A673 (cell line): ENCODE measurements at places on chromosomes 3 and 15.
A peak's percentile ranks its signal among the peaks of the same experiment; 100 is the strongest.

DNA sequence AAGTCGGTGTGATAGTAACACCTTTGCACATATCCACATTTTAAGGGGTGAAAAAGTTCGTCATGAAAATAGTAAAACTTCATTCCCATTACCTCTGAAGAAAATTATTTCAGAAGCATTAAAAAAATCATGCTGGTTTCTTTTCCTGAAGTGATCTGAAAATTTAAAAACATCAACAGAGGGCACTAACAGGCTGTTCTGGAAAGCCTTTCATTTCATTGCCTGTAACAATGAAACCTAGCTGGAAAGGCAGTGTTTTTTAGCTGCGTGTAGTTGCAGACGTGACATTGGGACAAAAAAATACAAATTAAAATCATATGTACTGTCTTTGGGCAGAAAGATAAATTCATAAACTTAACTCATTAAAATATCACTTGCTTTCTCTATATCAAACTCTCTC, 993.8 kb downstream of the GBE1 start:
- no peak for DNase-seq
- H3K4me1 ChIP-seq, result no peaks in the 10 kb centered on the region
- no peaks in the 10 kb centered on the region for H3K36me3 ChIP-seq
- no peaks in the 10 kb centered on the region for H3K27me3 ChIP-seq

- peak overlapping the region; percentile 59 for H3K27ac ChIP-seq
- no peaks in the 10 kb centered on the region for H3K27me3 ChIP-seq
- DNase-seq, result peak; percentile 47
- no peaks in the 10 kb centered on the region for H3K36me3 ChIP-seq
Measured at GRCh38 chr3:49469037-49469935, 781 bp upstream of the DAG1 start.

- no peaks in the 10 kb centered on the region for H3K27me3 ChIP-seq
- peaks cover 93% of the 10 kb centered on the region for H3K36me3 ChIP-seq
- no peak overlapping the region for H3K4me3 ChIP-seq
- no peaks in the 10 kb centered on the region for H3K4me1 ChIP-seq
- no peak overlapping the region for H3K27ac ChIP-seq
Measured at GRCh38 chr3:127612966-127613365, 14.8 kb downstream of the MCM2 start.

GRCh38 chr3:104564045-104564643, 802.6 kb upstream of the ALCAM start:
- no peaks in the 10 kb centered on the region for H3K36me3 ChIP-seq
- no peak overlapping the region for H3K27ac ChIP-seq
- H3K4me1 ChIP-seq, result no peaks in the 10 kb centered on the region
- H3K4me3 ChIP-seq, result no peak overlapping the region
- DNase-seq, result peak; percentile 77

DNA sequence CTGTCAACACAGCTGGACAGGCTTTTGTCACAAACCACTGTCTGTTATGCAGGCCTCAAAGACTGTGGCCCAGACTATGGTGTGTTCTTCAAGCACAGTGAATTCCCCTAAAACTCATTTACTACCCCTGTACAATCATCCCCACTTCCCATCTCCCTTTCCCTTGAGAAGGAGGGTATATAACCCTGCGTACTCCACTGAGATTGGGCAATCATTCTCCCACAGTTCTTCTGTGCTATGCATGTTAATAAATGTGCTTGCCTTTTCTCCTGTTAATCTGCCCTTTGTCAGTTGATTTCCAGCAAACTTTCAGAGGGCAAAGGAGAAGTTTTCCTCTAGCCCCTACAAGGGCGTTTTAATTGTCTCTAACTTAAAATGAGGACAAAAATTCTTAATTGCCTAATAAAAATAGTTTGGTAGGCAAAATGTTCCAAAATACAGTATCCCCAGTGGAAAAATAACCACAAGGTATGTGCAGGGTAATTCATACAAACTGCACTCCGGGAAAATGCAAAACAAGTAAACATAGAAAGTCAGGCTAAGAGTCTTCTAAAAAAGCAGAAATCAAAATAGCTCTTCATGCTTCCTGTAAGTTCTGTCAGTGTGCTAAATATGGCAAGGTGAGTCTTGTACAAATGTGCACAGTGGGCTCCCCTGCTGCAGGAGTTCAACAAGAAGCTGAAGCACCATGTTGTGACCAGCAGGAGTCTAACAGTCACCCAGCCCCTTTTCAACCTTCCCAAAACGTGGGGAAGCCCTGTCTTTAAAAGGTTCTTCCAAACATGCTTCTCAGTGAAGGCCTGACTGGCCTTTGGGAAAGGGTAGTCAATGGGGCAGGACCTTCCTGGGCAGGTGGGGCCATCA, 10.2 kb downstream of the ATP10A start:
- H3K36me3 ChIP-seq, result no peaks in the 10 kb centered on the region
- no peak for DNase-seq
- no peak overlapping the region for H3K27ac ChIP-seq
- H3K4me3 ChIP-seq, result no peak overlapping the region
- H3K27me3 ChIP-seq, result no peaks in the 10 kb centered on the region

DNA sequence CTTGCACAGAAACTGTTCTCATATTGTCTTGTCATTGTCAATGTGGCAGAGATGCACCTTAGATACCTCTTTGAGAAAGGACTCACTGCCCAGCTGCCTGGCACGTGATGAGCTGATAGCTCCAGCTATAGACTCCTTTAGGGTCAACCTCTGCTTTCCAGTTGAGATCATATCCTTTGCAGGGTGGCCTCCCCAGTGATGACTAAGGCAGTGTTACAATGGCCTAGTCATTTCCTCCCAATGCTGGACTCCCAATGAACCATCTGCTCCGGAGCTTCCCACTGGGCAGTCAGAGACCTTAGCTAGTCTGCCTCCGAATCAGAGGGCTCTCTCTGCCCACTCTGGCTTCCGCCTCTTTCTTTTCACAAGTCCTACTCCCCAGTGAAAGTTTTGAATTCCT, 79.5 kb downstream of the CHRD start:
- H3K4me1 ChIP-seq, result no peaks in the 10 kb centered on the region
- H3K27me3 ChIP-seq, result no peaks in the 10 kb centered on the region

GRCh38 chr15:74517096-74517495, 23.9 kb upstream of the ARID3B start:
- H3K4me3 ChIP-seq, result no peak overlapping the region
- no peaks in the 10 kb centered on the region for H3K36me3 ChIP-seq

DNA sequence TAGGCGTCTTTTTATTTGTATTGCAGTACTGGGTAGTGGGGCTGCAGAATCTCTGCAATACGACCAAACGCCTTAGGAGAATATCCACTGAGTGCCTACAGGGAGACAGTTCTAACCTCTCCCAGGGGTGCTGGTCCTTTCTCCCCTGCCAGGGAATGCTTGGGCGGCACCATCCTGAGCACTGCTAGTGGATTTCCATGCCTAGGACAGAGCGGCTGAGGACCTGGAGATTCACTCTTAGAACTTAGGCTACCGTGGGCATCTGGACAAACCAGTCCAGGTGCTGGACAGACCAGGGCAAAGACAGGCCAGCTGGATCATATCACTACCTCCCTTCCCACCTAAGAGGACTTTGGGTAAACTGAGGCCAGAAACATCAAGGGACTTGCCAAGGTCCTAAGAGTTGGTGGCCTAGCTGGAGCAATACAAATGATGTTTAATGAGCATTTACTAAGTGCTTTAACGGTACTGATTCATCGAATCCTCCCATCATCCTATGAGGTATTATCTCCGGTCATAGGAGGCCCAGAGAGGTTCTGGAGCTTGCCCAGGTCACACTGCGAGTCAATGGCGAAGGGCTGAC, 902 bp downstream of the TMEM44 start:
- peak overlapping the region; percentile 84 for H3K4me3 ChIP-seq
- peak overlapping the region; percentile 77 for H3K27ac ChIP-seq
- no peak for DNase-seq
- peaks cover 19% of the 10 kb centered on the region for H3K36me3 ChIP-seq

- H3K4me3 ChIP-seq, result no peak overlapping the region
- no peaks in the 10 kb centered on the region for H3K4me1 ChIP-seq
- H3K36me3 ChIP-seq, result no peaks in the 10 kb centered on the region
- no peaks in the 10 kb centered on the region for H3K27me3 ChIP-seq
Measured at GRCh38 chr3:123337948-123338619, 110.8 kb downstream of the ADCY5 start.

- H3K27ac ChIP-seq, result peak overlapping the region; percentile 19
- H3K4me1 ChIP-seq, result peaks cover 30% of the 10 kb centered on the region
- H3K27me3 ChIP-seq, result no peaks in the 10 kb centered on the region
- no peaks in the 10 kb centered on the region for H3K36me3 ChIP-seq
Measured at GRCh38 chr3:8366219-8366810, 135.3 kb upstream of the LMCD1 start.

- no peaks in the 10 kb centered on the region for H3K27me3 ChIP-seq
- H3K4me1 ChIP-seq, result peaks cover 44% of the 10 kb centered on the region
- DNase-seq, result no peak
- H3K36me3 ChIP-seq, result no peaks in the 10 kb centered on the region
- H3K4me3 ChIP-seq, result no peak overlapping the region
Measured at GRCh38 chr15:90033448-90033847, 32.3 kb downstream of the ZNF710 start.

DNA sequence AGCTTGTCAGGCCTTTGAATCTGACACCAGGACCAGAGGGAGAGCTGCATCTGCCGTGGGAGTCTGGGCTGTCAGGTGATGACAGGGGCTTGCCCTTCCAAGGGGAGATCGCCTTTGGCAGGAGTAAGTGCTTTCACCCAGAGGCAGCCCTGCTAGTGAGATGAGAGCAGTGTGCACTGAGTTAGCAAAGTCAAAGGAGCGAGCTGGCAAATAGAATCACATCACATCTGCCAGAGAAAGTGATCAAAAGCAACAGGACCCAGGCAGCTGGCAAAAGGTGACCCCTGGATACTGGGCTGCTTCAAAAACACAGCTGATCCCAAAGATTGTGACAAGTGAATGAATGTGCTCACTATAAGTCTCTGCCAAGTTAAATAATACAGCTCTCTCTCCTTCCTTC, 36.1 kb upstream of the PYDC2 start:
- H3K4me3 ChIP-seq, result no peak overlapping the region
- H3K27me3 ChIP-seq, result no peaks in the 10 kb centered on the region
- H3K36me3 ChIP-seq, result no peaks in the 10 kb centered on the region
- no peak overlapping the region for H3K27ac ChIP-seq
- no peaks in the 10 kb centered on the region for H3K4me1 ChIP-seq
- no peak for DNase-seq

DNA sequence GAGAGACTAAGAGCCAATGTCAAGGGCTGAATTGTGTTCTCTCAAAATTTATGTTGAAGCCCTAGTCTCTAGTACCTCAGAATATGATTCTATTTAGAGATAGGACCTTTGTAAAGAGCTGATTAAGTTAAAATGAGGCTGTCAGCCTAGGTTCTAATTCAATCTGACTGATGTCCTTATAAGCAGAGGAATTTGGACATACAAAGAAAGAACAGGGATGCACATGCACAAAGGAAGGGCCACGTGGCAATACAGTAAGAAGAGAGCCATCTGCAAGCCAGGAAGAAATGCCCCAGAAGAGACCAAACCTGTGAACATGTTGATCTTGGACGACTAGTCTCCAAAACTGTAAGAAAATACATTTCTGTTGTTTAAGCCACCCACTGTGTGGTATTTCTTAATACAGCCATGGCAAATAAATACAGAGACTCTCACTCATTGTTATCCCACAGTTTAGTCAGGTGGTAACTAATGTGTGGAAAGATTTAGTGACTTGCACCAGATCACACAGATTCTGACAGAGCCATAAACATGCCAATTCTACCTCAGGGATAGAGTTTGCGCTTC, 652.2 kb downstream of the NAALADL2 start:
- no peak overlapping the region for H3K27ac ChIP-seq

- no peaks in the 10 kb centered on the region for H3K36me3 ChIP-seq
- no peak overlapping the region for H3K4me3 ChIP-seq
- H3K4me1 ChIP-seq, result no peaks in the 10 kb centered on the region
- no peak for DNase-seq
- no peak overlapping the region for H3K27ac ChIP-seq
- H3K27me3 ChIP-seq, result no peaks in the 10 kb centered on the region
Measured at GRCh38 chr3:178514401-178514800, 21.8 kb upstream of the KCNMB2 start.

DNA sequence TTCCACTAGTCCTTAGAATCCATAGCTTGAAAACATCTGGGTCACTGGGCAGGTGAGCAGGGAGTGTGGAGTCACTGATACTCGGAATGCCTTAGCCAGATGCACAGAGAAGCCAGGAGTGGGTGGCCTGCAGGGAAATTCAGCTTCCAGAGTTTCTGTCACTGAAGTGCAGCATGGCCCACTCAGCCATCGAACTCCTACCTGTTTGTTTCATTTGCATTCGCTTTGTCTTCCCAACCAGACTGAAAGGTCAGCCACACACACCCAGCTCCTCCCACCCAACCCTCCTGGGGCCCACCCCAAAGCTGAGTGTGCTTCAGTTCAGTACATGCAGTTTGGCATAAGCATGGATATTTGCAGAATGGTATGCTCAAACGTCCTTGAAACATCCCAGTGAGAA, 124.5 kb upstream of the ATP10A start:
- no peak overlapping the region for H3K27ac ChIP-seq
- H3K27me3 ChIP-seq, result no peaks in the 10 kb centered on the region
- no peak overlapping the region for H3K4me3 ChIP-seq
- no peaks in the 10 kb centered on the region for H3K4me1 ChIP-seq

- H3K36me3 ChIP-seq, result no peaks in the 10 kb centered on the region
- peak; percentile 88 for DNase-seq
- H3K27ac ChIP-seq, result peak within 1 kb of the TSS; percentile 84
- peak within 1 kb of the TSS; percentile 96 for H3K4me3 ChIP-seq
- no peaks in the 10 kb centered on the region for H3K27me3 ChIP-seq
- H3K4me1 ChIP-seq, result peaks cover 10% of the 10 kb centered on the region
Measured at GRCh38 chr3:25782938-25783660, at the start of gene NGLY1. Gene NGLY1 (minus strand): TSS chr3:25783443. CDS start chr3:25783390, 53 bp downstream.

GRCh38 chr15:31453558-31454318, 127.1 kb downstream of the KLF13 start:
- H3K36me3 ChIP-seq, result no peaks in the 10 kb centered on the region
- H3K4me1 ChIP-seq, result no peaks in the 10 kb centered on the region
- no peak for DNase-seq
- no peak overlapping the region for H3K4me3 ChIP-seq

DNA sequence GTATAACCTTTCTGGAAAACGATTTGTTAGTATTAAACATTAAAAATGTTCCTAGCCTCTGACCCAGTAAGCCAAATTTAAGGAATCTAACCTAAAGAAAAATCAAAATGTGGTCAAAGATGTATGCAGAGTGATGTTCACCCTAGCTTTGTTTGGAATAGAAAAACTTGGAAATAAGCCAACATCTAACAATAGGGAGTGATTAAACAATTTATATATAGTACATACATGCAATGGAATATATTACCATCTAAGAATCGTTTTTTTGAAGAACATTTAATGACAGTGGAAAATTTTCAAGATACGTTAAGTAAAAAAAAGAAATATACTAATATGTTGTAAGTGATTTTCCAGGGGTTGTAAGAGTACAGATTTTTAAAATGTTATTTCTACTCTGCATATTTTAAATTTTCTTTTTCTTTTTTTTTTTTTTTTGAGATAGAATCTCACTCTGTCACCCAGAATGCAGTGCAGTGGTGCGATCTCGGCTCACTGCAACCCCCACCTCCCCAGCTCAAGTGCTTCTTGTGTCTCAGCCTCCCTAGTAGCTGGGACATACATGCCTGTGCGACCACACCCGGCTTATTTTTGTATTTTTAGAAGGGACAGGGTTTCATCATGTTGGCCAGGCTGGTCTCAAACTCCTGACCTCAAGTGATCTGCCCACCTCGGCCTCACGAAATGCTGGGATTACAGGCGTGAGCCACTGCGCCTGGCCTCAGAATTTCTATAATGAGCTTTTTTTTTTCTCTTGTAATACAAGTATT, 54.9 kb downstream of the ANP32A start:
- H3K27me3 ChIP-seq, result no peaks in the 10 kb centered on the region
- DNase-seq, result no peak
